SIG-M5 (cell line): ENCODE measurements at places on chromosomes 6 and 20.

DNA sequence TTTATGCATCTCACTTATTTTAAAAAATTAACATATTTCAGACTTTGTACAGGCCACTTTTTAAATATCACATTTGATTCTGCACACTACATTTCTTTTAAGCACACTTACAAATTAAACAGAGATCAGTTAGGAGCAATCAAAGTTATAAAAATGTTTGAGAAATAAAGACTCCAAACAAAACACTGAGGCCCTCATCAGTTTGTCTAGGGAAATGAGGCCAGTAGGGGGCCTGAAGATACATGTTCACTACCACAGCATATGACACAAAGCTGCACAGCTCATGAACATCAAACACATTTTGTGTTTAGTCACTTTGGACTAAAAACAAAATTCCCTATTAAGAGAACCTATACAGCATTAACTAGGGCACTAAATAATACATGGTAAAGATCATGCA, 180.5 kb downstream of the PDE7B start:
- no peak for DNase-seq

- no peak for DNase-seq
These were observed 243.1 kb upstream of the RAB32 start for GRCh38 chr6:146300521-146300920.

- no peak for DNase-seq
These were observed 126.5 kb upstream of the HDGFL1 start for GRCh38 chr6:22442826-22443225.

DNA sequence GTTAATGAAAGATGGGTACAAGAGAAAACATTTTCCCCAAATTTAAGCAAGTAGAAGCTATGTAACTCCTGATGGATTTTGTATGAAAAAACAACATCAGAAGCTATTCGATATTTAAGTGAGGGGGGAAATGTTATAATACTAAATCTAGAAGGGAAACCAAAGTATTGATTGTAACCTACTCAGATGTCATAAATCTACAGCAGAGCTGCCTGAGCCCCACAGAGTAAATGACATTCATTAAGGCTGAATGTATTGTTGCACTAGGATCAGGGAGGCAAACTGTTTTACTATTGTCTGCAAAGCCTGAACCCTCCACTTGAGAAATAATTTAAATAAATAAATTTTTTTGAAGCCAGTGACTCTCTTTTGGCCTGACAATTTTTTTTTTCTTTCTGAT, 19.3 kb downstream of the ANKRD6 start:
- DNase-seq, result no peak

DNA sequence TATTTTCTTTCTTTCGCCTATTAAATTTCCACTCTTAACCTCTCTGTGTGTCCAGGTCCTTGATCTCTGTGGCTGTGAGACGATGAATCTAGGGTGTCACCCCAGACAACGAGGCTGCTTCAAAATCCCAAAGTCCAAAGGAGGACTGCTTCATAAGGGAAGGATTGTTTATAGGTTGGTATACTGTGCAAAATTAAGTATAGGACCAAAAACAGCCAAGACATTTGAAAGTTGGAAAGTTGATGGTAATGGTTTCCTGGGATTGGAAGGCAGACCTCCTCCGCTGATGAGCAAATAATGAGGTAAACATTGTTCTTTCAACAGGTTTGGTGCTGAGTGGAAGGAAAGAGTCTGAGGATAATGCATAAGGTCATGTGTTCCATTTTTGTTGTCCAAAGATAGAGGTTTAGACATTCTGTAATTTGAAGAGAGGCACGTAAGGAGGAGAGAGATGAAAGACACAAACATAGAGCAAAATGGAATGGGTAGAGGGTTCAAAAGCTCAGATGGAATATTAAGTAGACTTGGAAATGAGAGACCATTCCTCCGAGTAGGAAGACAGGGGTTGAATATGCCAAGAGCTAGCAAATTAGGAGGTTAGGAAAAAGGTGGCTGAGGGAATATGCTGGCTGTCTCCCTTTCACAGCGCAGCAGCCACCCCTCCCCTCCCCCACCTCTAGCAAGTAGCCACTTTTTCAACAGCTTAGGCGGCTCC, 24.8 kb downstream of the ZNF311 start:
- no peak for DNase-seq

DNA sequence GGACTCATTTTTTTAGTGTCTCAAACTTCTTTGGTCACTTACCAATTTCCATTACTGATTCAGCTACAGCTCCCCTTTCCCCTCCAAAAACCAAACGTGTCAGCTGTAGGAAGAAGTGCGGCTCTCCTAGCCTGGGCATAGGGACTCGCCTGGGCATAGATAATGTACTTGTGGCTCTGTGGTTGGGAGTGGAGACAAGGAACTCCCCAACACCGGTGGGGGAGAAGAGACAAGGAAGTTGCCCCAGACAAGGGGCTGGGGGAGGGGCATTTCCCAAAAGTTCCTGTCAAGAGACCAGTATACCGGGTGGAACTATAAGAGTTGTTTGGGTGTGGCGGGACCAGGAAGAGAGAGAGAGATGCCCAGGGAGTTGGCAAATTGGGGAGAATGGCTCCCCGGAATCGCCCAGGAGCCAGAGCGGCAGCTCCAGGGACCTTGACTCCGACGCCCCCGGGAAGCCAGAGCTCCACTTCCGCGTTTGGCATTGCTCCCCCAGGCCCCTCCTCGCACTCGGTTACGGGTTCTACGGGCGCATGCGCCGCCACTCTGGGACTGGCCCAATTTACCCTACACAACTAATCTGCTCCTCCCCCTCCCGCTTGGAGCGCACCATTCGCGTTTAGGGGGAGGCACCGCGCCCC, 871 bp upstream of the ZFAND3 start:
- DNase-seq, result peak; percentile 55

- DNase-seq, result no peak
These were observed 98.3 kb downstream of the CDH26 start for GRCh38 chr20:60056407-60057122.

DNA sequence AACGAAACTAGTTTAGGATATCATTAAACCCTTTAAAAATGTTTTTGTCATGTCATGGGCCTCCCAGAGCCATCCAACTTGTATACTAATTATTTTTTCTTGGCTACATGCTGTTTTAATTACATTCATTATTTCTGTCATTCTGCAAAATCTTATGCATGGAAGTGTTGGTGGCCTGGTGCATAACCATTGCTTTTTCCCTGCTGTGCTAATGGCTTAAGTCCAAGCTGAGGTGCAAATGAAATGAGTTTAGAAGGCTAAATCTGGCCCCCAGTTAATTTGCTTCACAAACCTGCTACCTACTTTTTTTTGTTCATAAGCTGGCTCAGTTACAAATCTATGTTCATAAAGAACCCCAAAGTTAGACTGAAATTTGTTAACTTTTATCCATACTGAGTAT, 1249.9 kb downstream of the EPHA7 start:
- DNase-seq, result no peak

GRCh38 chr6:102766963-102767362, 1373.5 kb downstream of the GRIK2 start:
- DNase-seq, result no peak
